ENCODE measurements at places on chromosomes 1 and 21.

DNA sequence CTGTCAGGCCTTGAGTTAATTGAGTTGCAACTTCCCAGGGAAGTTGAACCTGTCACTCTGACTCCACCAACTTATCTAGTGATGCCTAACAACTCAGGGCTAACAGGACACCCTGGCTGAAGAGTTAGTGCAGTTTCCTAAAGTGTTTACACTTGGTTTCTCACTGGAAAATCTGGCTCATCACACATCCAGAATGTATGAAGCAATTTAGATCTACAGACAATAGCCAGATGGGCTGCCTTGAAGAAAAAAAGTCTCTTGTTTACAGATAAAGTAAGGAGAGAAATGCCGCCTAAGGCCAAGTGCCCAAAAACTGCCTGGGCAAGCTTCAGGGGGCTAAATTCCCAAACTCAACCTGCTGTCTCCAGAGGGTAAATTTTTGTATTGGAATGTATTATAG, 446.3 kb upstream of the NCAM2 start:
- no peak for DNase-seq

DNA sequence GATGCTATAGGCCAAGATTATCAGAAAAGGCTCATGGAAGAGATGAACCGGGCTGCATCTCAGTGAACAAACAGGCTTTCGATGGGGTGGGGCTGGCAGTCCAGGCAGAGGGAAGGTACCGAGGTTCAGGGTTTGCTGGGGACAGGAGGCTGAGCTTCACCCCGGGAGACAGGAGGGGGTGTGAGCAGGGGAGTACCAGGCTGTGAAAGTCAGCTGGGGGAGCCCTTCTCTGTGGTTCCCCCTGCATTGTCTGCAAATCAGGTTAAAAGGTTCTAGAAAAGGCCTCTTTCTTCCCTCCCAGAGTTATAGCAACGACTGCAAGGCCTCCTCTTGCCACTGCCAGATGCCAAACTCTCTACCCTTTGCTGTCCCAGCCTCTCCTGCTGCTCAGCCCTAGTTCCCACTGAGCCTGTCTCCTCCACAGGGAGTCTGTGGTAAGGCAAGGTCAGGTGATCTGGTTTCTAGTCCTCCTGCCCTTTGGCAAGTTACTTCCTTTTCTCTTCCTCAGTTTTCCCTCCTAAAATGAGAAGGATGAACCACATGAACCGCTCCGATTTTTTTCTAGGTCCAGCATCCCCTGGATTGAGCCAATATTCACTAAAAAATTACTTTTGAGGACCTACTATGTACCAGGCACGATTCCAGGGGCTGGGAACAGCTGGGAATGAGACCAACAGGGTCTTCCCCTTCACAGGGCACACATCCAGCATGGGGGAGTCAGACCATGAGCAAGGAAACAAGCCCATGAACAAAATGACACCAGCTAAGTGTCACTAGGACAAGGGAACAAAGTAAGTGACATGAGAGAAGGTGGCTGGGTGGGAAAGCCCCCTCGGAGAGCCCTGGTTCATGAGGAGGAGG, 7.2 kb downstream of the LAD1 start:
- DNase-seq: no peak

GRCh38 chr1:222706815-222707214, 5.5 kb downstream of the AIDA start:
- no peak for DNase-seq

DNA sequence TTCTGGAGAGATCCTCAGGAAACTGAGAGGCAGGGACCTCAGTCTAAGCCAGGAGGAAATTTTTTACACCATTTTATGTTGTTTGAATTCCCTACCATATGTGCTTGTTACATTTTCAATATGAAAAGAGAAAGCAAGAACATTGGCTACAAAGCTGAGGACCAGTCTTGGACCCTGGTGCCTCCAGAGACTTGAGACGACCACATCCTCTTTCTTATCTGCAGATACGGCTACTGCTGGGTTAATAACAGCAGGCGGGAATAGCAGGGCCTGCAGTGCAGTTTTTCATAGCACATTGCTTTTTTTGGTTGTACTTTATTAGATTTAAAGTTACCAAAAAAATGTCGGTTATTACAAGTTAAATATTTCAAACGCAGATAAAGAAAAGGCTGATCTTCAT, 3.9 kb downstream of the KDM4A start:
- no peak for DNase-seq
